ENCODE measurements at places on chromosomes 6 and 20. TPM values are rescaled to one million over a fixed set of nuclear protein-coding genes. Genes with fewer than 3 reads are reported as not detected.
A peak's percentile ranks its signal among the peaks of the same experiment; 100 is the strongest.

GRCh38 chr20:10330071-10330470, 104.0 kb downstream of the MKKS start:
- no peak for DNase-seq

DNA sequence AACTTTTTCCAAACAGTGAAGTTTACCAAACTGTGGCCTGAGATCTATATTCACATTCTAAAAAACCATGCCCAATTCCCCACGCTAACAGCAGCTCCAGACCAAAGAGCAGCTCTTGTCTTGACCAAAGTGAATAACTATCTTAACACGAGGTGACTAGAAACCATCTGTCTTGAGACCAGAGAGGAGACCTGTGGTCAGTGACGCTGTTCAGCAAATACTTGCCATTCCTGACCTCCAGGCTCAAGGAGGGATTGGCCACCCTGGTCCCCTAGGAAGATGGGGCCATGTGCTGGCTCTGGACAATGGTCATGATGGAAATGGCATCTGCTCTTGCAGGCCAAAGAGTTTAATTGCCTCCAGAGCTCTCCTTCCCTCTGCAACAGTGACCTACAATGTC, 104.4 kb upstream of the CD93 start:
- no peak for DNase-seq

- peak; percentile 15 for DNase-seq
These were observed 30.1 kb downstream of the RIMS4 start for GRCh38 chr20:44780226-44780625.

DNA sequence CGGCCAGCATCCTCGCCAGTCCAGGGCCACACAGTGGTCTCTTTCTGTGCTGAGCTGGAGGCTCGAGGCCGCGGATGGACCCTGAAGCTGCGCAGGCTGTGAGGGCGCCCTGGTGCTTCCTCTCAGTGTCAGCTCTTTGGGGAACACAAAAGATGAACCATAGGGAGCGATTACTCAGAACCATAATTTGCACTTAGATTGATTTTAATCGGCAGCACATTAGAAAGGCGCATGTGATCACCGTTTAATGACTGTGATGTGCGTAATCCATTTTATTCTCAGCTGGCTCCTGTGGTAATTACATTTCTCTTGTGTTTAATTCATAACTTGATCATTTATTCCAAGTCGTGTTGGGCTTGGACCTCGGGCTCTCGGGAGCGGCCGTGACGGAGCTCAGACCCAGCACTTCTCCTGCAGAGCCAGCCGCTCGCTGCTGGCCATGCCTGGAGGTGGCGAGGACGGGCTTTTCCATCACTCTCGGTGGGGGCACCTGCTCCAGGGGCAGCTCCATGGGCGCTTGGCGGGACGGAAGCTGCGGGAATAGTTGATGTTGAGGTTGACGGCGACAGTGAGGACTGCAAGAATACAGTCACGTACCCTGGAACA, 25.6 kb upstream of the NTSR1 start:
- DNase-seq, result no peak

DNA sequence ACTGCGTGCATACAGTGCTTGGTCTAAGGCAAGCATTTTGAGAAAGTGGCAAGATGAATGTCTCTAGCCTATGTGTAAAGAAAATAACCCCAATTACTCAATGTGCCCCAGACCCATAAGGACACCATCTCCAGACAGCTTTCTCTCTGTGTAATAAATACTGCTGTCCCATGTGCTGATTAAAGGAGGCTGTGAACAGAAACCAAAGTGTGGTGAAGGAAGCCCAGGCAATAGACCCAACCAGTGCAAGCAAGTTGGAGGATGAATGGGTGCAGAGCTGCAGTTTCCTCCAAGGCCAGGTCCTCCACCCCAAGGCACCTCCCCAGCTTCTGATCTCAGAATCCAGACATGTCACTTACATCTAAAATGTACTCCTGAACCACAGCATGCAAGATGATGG, 60.6 kb downstream of the TRAM2 start:
- no peak for DNase-seq

GRCh38 chr6:145668844-145669243, 66.5 kb downstream of the EPM2A start:
- DNase-seq, result no peak

GRCh38 chr6:11614534-11615213, 77.1 kb downstream of the TMEM170B start:
- DNase-seq, result no peak

DNA sequence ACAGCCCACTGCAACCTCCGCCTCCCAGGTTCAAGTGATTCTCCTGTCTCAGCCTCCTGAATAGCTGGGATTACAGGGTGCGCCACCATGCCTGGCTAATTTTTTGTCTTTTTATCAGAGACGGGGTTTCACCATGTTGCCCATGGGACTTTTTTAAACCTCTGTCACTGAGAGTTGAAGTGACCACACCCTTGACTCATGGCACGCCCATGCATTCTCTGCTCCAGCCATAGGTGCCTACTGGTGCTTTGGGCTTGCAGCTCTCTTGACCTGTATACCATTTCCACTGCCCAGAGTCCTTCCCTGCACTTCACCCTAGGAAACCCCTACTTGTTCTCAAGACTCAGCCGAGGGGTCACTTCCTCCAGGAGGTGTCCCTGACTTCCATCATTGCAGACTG, 2.4 kb upstream of the SCRT2 start:
- DNase-seq, result no peak

DNA sequence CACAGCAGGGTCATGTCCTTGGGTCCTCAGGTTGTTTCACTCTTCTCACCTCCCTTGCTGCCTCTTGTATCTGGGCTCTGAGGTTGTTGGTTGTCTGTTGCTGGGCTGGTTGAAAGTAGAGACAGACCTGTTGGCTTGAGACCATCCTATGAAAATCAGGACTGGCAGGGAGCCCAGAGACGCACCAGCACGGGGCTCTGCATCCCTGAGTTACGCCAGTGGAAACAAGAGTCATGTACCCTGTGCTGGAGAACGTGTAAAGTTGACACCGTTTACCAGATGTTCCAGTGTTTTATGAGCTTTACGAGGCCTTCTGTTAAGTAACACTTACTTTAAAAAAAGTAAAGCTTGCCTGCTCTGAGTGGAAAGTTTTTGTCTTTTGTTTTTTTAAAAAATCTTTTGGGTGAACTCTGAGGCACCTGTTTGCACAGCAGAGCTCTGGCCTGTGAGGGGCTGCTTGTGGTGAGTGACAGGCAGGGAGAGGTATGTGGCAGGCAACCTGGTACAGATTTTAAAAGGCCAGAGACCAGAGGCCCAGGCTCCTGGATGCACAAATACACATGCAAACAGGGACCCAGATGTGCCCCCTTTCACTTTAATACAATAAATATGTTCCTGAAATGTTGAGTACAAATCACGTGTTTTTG, 260.0 kb upstream of the SUPT3H start:
- DNase-seq, result no peak

DNA sequence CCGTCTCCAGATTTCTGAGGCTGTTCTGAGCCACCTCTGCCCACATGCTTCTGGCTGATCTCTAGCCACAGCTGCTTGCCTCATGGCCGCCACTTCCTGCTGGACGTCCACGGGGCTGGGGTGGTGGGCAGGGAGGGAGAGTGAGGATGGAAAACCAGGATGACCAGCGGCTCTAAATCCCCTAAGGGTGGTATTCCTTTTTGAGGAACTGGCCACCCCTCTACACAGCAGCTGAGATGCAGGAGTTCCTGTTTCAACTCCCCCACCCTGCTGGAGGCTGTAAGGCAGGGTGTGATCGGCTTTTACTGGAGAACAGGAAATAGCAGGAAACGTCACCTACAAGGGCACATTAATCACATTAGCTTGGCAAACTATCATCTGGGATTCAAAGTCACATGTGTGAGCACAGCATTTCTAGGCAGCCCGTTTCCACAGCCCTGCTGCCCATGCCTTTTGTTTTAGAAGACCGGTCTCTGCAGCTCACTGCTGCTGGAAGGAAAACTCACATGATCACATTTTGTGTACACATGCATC, 181.6 kb upstream of the ECI2 start:
- no peak for DNase-seq

- DNase-seq, result no peak
These were observed 48.8 kb downstream of the ERMARD start for GRCh38 chr6:169800116-169800667.

- no peak for DNase-seq
These were observed 12.2 kb upstream of the AKIRIN2 start for GRCh38 chr6:87714093-87714842.

GRCh38 chr6:107633680-107634323, 143.9 kb downstream of the SOBP start:
- no peak for DNase-seq

DNA sequence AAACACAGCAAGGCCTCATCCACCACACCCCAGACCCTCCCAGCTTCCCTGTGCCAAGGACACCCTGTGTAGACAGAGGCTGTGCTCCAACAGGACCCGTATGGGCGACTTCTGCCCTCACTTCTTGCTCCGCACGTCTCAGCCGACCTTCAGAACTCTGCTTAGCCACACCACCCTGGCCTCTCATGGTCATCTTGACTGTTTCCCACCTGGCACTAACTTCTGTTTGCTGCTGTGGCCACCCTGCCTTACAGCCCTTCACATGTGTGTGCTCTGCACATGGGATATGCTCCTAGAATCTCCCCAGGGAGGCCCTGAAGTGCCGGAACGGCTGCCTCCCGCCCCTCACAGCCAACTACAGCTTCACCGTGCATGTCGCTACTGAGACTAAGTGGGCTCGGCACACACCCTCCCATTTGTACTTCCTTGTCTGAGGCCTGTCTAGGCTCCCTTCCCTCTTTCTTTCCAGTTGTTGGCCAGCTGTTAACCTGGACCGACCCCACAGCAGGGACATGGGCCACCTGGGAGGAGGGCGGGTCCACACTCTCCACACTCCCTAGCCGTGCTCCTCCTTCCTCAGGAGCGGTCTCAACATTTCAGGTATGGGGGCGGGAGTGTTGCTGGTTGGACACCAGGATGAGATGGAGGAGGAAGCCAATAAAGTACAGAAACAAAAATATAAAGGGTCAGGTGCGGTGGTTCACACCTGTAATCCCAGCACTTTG, 69.6 kb downstream of the PYGB start:
- DNase-seq, result no peak

DNA sequence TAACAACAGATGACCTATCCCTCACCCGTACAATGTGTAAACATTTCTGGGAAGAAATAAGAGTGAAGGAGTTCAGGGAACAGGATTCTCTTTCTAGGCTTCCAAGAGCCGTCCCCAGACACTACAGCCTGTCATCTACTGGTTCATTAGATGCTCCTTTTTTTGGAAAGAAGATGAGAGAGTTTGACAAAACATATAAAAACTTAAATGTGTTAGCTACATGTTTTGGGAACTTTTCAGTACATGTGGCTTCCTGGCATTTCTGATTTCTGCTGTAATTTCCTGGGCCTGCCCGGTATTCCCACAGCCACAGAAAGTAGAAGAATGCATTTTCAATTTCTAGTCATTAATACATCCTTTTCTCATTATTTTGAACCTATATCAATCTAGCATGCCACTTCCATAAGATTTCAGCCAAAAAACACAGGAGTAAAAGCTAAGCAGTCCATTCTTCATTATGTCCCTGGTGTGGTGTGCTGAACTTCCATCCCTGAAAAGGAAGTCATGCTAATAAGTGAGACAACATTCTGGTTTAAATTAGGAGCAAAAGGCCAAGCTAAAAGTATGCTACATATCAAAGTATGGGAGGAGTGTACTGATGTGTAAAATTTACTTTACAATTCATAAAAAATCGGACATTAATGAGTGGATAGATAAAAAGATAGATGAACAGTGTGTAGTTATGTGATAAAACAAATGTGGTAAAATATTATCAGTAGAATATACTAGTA, 198.2 kb downstream of the WDR27 start:
- no peak for DNase-seq

DNA sequence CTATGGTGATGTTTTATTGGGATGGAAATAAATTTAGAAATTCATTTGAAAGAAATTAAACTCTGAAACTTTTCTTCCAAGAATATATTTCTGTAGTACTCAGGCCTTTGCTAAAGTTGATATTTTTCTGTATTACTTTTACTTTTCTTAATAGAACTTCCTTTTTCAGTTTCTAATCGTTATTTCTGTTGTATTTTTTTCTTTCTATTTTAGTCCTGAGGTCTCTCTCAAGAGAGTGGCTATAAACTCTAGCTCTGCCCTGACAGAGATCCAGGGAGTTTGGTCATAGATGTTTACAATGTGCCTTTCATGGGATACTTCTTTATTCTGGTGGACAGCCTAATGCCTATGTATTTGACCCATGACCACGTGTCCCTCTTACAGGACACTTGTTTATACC, 51.0 kb downstream of the OR2B6 start:
- no peak for DNase-seq

GRCh38 chr6:104326173-104327001, 533.3 kb downstream of the HACE1 start:
- no peak for DNase-seq

- no peak for DNase-seq
These were observed 6.2 kb upstream of the SLC22A1 start for GRCh38 chr6:160115421-160115820.

DNA sequence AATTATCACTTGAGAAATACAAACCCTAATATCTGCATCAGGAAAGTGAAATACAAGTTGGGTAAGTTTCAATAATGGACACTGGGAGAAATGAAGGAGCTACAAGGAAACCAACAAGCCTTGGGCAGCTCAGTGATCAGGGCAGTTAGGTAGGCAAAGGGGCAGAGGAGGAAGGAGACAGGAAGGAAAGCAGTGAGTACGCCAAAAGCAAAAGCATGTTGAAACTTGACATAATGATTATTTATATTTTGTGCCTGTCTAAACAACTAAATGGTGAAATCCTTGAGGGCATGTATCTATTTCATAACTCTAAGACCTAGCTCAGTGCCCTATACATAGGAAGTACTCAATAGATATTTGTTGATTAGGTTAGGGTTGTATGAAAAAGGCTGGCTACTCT, 23.3 kb downstream of the PXT1 start:
- DNase-seq, result no peak

DNA sequence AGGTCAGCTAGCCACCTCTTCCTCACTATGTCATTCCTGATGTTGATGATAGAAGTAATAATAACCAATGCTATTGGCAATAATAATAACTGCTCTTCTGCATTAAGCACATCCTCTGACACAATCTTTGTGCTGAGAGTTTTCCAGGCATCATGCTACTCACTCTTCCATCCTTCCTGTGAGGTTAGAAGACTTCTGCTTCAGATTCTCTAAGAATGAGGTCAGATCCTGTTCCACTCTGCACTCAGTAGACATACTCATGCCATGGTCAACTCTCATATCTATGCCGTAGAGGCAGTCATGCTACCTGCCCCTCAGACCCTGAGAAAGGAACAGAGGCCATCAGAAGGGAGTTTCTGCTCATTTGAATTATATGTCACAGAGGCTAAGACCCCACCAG, 98.1 kb upstream of the TOP1 start:
- no peak for DNase-seq

The BMP7 gene
- not detected for polyA plus RNA-seq

The TNFAIP3 gene
- 117 TPM for polyA plus RNA-seq

The SPEF1 gene
- polyA plus RNA-seq, result not detected

The BHLHE23 gene
- polyA plus RNA-seq, result not detected

The COL12A1 gene
- polyA plus RNA-seq, result not detected

The ROS1 gene
- not detected for polyA plus RNA-seq

The ACTR5 gene
- polyA plus RNA-seq, result 8.0 TPM

The ANKS1A gene
- 1.3 TPM for polyA plus RNA-seq

The GSTA3 gene
- polyA plus RNA-seq, result not detected

The LGSN gene
- polyA plus RNA-seq, result not detected

The ENPP1 gene
- polyA plus RNA-seq, result 2.5 TPM

The NNAT gene
- polyA plus RNA-seq, result not detected

The OARD1 gene
- polyA plus RNA-seq, result 32.3 TPM

The C20orf202 gene
- polyA plus RNA-seq, result not detected

The EEF1E1 gene
- 34.2 TPM for polyA plus RNA-seq

The KCTD20 gene
- 47.5 TPM for polyA plus RNA-seq

The OXT gene
- polyA plus RNA-seq, result 1.1 TPM

The ALDH8A1 gene
- polyA plus RNA-seq, result not detected

The OLIG3 gene
- not detected for polyA plus RNA-seq

The PCSK2 gene
- polyA plus RNA-seq, result not detected

Data from immature natural killer cell (primary cell).